ENCODE measurements at places on chromosomes 6 and 20.

DNA sequence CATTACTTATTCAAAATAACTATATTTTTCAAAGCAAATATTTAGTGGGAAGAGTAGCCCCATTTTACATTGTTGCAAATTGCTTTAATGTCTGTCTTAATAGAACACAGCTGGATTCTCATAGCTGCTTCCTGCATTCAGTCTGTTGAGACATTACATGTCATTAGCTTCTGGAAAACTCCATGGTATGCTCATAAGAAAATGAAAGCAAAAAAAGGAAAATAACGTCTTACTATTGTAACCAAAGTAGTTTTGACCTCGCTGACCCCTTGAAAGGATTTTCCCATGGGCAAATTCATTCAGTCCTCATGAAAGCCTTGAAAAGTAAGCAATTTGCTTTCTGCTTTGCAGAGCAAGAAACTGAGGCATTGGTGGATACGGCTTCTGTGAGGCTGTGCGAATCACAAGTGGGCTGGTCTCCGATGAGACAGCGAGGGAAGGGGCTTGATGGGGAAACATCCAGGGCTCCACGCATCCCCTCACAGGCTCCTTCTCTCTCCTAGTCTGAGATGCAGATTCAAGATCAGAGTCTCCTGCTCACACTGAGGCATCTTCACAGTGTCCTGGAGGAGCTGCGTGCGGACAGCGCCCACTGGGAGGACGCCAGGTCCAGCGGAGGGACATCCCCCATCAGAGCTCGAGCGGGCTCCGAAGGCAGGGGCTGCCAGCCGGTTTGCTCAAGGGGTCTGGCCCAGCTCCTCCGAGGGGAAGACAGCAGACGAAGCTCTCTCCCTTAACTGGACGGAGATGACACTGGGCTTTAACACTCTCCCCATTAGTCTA, 3.3 kb downstream of the C20orf202 start:
- DNase-seq, result no peak

DNA sequence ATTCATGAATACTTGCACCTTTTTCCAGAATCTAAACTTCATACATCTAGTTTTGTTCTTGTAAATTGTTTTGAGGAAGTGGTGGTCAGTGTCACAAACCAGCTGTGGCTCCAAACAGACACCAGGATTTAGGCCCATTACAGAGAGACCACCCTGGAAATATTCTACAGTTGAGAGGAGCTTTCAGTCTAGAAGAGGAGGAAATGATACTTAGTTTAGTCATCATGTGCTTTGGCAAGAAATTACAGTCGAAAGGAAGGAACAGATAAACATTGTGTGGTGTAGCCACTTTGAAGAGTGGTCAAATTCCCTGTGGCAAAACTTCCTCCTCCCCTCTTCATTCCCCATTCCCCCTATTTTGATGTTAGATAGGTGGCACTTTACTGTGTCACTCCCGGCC, 15.7 kb downstream of the DCBLD1 start:
- DNase-seq, result no peak

GRCh38 chr6:28658475-28659249, 133.0 kb downstream of the GPX5 start:
- no peak for DNase-seq

DNA sequence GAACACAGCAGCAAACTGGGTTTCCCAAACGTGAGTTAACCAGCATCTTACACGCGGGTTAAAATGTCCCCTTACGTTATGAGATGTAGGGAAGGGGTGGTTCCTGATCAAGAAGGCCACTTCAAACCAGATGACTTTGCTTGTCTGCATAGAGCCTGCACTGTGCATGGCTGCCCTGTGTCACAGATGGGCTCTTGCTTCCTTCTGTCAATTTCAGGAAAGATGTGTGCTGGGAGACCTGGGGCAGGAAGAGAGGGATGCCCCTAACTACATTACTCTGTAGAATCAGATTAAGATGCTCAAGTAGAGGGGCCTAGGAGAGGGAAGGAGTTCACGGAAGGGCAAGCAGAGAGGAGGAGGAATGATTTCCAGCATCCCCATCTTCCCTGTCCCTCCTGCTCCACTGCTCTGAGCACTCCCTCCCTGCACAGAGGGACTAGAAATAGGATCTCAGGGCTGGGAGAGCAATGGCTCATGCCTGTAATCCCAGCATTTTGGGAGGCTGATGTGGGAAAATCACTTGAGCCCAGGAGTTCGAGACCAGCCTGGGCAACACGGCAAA, 63.5 kb upstream of the ZMYND8 start:
- no peak for DNase-seq

- DNase-seq, result peak; percentile 40
Observed at GRCh38 chr6:166572370-166573261, 13.9 kb downstream of the RAMACL start.

DNA sequence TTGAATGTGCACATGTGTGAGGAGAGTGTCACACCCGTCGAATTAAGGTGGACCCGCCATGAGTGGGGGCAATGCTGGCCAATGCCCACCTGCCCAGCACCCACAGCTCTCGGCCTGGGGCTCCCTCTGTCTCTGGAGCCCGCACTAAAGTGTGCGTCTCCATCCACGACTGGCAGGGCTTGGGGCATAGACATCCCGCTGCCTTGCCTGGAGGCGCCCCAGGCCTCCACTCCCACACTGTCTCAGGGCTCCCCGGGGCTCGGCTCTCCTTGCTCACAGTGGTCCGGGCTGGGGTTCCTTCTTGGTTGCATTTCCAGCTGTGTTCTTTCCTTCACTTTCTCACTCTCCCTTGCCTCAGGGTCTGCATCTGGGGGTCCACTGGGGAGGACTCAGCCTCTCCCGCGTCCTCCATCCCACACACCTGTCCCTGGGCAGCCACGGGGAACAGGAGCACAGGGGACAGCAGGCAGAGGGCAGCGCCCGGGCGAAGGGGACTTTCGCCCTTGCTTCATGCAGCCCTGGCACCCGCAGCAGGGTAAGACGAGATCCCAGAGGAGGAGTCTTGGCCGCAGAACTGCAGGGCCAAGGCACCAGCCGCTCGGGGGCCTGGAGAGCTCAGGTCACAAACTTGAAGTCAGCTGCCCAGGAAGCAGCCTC, 20.1 kb upstream of the MRGBP start:
- no peak for DNase-seq

DNA sequence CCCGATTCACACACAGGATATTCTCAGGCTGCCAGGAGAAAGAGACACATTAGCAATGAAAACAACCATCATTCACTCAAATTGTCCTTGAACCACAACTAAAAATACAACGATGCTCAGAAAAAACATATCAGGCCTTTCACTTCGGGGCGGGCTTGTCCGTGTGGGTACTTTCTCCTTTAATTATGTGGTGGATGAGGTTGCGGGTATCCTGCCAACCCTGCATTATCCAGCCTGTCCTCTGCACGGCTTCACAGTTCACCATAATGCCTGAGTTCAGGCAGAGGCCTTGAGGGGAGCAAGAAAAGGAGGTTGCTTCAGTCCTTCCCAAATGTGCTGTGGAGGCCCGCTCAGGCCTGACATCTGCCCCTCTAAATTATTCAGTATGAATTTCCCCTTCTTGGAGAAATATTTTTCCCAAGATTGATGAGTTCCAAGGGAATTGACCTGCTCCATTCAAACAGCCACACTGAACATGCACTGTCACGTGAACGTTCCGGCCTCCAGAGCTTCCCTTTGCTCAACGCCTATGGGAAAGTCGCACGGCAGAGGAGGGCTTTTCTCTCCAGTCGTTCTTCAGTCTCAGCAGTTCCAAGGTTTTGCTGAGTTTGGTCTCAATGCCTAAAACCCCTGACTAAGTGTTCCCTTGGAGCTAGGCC, 70.3 kb downstream of the MYLK4 start:
- no peak for DNase-seq

DNA sequence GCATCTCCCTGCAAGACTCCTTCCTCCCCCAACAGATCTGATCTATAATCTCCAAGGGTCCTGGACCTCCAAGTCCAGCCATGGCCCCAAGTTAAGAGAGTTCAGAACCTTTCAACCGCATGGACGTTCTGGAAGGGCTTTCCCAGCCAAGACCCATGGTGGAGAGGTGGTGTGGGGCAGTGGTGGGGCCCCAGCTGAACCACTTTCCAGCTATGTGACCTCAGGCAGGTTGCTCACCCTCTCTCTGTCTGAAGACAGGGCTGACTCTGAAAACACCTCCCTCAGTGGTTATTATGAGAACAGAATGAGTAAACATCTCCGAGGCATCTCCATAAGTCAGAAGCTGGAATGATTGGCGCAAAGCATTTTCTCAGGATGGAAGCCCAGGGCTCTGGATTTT, 887 bp downstream of the CLPS start:
- no peak for DNase-seq

DNA sequence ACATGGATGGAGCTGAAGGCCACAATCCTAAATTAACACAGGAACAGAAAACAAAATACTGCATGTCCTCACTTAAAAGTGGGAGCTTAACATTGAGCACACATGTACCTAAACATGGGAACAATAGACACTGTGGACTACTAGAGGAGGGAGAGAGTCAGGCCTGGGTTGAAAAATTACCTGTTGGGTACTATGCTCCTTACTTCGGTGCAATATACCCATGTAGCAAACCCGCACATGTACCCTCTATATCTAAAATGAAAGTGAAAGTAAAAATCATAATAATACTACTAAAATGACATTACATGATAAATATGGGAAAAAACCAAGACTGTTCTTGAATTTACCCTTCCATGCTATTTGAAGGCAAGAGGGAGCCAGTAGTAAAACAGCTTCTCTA, 1273.8 kb upstream of the ADGRB3 start:
- DNase-seq, result no peak

GRCh38 chr6:116450185-116450710, 10.9 kb upstream of the CALHM6 start:
- no peak for DNase-seq

- DNase-seq, result no peak
Observed at GRCh38 chr20:41009946-41010345, 18.7 kb upstream of the TOP1 start.

DNA sequence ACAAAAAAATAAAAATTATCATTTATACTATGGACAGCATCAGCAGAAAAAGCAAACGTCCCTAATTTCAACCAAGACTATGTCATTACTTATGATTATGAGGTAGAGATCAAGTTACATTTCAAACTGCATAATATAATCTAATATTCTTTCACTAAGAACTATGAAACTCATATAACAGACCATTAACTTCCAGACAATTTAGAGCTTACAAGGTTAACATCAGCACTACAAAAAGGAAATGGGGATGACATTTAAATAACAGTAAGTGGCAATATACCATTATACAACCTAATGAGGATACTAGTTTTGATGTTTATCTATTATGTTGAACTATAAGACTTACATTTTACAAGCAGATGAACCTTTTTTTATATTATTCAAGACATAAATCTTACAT, 261.0 kb upstream of the THEMIS start:
- DNase-seq, result no peak

DNA sequence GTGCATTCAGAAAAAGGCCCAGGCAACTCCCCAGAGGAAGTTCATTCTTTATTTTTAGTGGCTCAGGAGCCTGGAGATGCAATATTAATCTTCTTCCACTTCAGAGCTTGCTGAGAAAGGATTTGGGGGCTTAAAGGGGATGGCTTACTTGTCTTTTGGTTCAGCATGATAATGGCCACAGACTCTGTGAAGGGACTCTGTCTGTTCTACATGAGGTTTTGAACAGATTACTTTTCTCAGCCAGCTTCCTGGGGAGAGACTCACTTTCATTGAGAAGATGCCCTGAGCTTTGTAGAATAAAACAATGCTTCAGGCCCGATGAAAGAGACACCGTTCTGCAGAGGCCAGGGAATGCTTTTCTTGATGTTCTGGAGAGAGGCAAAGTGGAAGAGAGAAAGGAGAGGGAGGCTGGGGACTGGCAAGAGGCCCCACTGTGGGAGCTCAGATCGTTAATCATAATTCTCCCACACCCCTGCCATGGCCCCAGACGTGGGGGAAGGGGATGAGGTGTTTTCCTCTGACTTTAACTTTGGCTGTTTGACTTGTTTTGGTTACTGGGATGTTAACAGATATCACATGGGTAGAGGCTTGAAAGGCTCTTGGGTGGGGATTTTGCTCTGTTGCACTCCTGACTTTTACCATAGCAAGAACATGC, 19.1 kb downstream of the SCP2D1 start:
- no peak for DNase-seq

GRCh38 chr6:23154159-23154558, 584.8 kb downstream of the HDGFL1 start:
- DNase-seq, result no peak

- no peak for DNase-seq
Observed at GRCh38 chr6:34585512-34586061, 29.5 kb upstream of the SPDEF start.

- no peak for DNase-seq
Observed at GRCh38 chr20:48801197-48801596, 26.6 kb downstream of the PREX1 start.

GRCh38 chr20:22924949-22925612, 110.0 kb upstream of the SSTR4 start:
- no peak for DNase-seq

GRCh38 chr20:24488800-24489175, 19.4 kb downstream of the SYNDIG1 start:
- no peak for DNase-seq

DNA sequence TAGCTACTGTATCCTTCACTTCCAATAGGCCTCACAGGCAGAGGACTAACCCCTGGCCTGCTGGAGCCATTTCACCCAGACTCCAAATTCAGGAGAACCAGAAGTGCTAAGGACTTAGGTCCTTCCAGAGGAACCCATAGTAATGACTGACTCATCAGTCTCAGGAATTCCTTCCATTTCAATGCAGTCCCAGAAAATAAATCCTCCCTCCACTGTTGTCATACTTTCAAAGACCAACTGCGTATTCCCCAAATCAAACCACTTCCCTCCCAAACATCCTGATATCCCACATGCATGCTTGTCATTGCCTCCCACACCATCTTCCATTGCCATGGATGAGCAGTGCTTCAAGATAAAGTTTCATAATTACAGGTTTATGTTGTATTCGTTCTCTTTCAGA, 31.8 kb upstream of the NT5E start:
- DNase-seq, result no peak

DNA sequence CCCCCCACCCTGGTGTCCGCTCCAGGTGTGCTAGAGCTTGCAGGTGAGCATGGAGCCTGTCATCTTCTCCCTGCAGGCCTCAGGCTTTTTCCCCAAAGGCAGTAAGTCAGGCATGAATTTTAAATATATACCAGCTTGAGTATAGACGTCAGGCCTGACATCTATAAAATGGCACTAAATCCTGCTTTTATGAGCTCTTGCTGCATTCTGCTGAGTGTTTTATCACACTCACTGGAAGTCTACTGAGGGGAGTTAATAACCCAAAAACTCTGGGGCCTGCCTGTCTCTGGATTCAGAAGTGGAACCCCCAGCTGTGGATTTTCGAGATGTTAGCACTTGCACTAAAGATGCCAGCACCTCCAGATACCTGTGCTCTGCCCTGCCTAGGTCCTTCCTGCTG, 133.4 kb upstream of the TOP1 start:
- no peak for DNase-seq

DNA sequence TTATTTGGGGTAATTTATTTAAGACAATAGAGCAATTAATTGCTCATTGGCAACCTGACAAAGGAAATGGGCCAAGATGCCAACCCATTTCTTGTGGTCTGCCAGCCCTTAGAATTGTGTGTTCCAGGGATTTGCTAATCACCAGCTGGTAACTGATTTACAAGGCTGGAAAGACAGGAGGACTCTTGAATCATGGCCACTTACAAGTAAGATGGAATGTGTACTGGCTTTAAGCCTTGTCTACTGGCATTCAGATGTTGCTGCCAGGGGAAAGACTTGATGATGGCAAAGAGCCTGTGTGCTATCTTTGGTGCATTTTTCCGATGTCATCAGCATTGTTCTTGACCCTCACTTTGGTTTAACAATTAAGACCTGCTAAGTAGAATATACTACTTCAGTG, 91.0 kb downstream of the BCKDHB start:
- no peak for DNase-seq

Data from NCI-H774 (cell line).